ENCODE measurements at places on chromosomes 6 and 20.

DNA sequence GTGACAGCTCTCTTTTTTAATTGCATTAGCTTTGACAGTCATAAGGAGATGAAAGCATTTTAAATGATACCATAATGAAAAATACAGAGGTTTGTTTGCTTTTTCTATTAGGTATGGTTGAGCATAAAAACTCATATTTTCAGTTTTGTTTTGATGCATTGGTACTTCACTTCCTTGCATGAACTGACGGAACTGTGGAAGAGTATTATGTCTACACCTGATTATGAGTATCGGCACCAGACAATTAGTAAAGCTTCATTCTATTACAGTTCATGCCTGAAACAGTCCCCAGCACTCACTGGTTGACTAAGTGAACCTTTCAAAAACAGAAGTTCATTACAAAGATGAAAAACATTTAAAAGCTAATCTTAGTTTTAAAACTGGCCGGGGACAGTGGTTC, 593.0 kb downstream of the GRIK2 start:
- DNase-seq = no peak

DNA sequence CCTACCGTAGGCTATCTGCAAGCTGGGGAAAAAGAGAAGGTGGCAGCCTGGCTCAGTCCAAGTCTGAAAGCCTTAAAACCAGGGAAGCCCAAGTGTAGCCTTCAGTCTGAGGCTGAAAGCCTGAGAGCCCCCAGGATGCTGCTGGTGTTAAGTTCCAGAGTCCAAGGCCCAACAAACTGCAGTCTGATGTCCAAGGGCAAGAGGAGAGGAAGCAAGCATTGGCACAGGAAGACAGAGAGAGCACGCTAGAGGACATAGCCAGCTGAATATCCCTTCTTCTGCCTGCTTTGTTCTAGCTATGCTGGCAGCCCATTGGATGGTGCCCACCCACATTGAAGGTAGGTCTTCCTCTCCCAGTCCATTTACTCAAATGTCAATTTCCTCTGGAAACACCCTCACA, 12.1 kb upstream of the L3MBTL1 start:
- DNase-seq = no peak

- DNase-seq = no peak
These were observed 9.3 kb upstream of the ZNF335 start for GRCh38 chr20:45981261-45981660.

DNA sequence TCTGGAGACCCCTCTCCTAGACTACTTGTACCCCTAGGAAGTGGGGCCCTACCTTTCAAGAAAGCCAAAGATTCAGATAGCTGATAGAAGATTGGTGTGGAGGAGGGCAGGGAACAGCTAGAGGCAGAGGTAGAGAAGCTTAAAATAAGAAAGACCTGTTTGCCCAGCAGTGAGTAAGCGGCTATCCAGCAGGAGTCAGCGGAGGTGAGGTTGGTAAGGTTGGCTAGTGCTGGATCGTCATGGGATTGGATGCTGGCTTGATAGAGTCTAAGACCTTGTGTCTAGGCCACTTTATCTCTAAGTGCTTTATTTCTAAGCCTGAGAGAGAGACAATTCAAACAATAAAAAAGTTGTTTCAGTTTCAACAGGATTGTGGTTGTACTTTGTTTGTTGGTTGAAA, 19.1 kb downstream of the ANKS1A start:
- DNase-seq = no peak

- DNase-seq = no peak
These were observed 283.4 kb upstream of the RUNX2 start for GRCh38 chr6:45044510-45045252.

Data from suppressor macrophage treated with lipopolysaccharide for 4 hours (primary cell).